Stimulated activated CD8-positive, alpha-beta memory T cell treated with anti-CD3 and anti-CD28 coated beads, Interleukin-2, amount 100 ng/mL, for 1 hour (primary cell): ENCODE measurements at places on chromosomes 5 and 9.

- no peak for DNase-seq
These were observed 4.8 kb downstream of the IL9 start for GRCh38 chr5:135890867-135891266.

- no peak for DNase-seq
These were observed 21.8 kb downstream of the FYB1 start for GRCh38 chr5:39197556-39197955.

DNA sequence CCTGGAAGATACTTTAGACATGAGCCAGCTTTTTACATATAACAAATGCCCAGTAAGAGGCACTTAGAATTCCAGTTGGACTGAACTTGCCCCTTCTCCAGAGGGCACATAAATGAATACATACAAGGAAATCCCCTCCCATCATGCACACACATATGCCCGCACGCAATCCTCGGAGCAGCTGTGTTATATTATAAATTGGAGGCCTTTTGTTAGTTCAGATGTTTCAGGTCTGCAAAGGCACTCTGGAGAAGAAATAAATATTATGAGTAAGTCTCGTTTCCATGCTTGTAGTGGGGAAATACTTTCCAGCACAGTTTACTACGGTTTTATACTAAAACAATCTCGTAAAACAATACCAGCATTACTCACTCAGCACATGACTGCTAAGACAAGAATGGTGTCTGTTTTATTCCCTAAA is 17.6 kb upstream of the MUSK start:
- no peak for DNase-seq

- no peak for DNase-seq
These were observed 8.8 kb upstream of the DUSP1 start for GRCh38 chr5:172779691-172780341.

DNA sequence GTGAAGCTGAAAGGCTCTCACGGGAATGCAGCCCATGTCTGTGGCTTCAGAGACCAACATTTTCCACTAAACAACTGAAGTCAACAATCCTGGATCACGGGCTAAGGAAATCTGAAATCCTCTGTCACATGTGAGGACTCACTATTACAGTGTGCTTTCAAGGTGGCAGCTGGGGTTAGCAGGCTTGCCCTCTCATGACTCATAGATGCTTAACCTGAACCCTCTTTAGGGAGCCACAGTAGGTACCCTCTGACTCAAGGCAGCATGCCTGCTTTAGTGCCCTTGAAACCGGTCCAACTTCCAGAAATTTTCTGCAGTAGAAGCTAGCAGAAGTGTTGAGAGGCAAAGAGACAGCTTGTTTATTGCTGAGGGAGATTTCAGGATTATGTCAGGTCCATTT is 232.5 kb downstream of the GABRB2 start:
- no peak for DNase-seq

GRCh38 chr9:34408173-34408572 is 31.5 kb upstream of the MYORG start:
- no peak for DNase-seq

- no peak for DNase-seq
These were observed 2.7 kb upstream of the HSPA4 start for GRCh38 chr5:133048993-133049725.

- no peak for DNase-seq
These were observed 60.1 kb downstream of the PTPDC1 start for GRCh38 chr9:94144394-94144793.

GRCh38 chr5:96245140-96246091 is 187.6 kb downstream of the PCSK1 start:
- DNase-seq, result no peak
